ENCODE measurements at places on chromosomes 6 and 20.

- no peak for DNase-seq
These were observed 279.6 kb upstream of the PRDM1 start for GRCh38 chr6:105806486-105806920.

DNA sequence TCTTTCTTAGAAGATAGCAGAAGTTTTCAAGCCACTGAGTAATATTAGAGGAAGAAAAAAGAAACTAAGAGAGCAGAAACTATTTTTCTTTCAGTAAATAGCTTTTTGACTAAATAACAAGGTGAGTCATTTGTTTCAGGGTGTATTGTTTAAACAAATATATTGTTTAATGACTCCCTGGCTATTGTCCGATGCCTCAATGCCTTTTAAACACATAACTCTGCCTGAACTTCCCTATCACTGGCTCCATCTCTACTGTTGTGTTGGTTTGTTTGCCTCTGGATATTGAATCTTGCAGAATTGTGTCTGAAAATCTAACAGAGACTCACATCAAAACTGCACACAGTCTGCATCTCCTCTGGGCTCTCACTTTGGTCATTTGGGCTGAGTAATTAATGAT lies 19.6 kb upstream of the CLIC5 start:
- no peak for DNase-seq

DNA sequence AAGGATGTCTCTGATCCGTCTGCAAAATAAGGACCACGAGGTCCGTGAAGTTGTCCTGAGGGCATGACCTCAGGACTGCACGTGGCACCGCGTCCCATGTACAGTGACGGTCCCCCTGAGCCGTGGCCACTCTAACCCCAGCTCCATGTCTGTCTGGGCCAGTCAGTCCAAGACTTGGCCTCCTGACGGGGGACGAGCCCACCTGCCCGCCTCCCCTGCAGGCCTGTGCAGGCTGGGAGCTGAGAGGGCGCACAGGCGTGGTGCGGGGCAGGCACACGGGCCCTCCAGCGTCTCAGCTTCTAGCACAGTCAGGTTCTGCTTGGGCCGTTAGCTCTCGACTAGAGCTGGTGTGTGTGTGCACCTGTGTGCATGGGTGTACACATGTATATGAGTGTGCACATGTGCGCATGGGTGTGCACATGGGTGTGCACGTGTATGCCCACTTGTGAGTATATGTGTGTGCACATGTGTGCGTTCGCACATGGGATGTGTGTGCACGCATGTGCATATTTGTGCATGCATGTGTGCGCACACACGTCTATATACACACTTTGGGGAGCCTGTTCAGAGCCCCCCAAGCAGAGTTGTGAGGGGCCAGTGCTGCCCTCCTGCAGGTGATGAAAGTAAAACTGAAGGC lies 307.0 kb downstream of the TAF4 start:
- DNase-seq: no peak

DNA sequence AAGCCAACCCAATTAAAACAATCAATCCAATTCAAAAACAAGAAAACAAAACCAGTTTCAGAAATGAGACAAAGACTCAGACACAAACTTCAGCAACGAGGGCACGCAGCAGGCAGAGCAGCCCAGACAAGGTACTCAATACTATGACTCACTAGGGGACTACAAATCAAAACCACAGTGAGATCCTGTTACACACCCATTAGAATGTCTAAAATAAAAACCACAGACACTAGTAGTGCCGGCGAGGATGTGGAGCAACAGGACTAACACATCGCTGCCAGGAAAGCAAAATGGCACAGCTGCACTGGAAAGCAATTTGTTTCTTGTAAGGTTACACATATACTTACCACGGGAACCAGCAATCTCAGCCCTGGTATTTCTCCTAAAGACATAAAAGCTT lies 28.4 kb upstream of the MAS1L start:
- DNase-seq: no peak

DNA sequence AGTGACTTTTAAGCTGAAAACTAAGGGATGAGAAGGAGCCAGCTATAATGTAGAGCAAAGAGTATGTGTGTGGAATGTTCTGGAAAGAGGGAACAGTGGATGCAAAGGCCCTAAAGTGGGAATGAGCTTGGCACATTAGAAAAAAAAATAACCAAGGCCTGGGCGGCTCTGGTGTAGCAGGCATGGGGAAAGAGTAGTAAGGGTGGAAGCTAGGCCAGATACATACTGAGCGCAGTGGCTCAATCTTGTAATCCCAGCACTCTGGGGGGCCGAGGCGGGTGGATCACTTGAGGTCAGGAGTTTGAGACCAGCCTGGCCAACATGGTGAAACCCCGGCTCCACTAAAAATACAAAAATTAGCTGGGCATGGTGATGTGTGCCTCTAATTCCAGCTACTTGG lies 8.4 kb downstream of the GGT7 start:
- DNase-seq: no peak

DNA sequence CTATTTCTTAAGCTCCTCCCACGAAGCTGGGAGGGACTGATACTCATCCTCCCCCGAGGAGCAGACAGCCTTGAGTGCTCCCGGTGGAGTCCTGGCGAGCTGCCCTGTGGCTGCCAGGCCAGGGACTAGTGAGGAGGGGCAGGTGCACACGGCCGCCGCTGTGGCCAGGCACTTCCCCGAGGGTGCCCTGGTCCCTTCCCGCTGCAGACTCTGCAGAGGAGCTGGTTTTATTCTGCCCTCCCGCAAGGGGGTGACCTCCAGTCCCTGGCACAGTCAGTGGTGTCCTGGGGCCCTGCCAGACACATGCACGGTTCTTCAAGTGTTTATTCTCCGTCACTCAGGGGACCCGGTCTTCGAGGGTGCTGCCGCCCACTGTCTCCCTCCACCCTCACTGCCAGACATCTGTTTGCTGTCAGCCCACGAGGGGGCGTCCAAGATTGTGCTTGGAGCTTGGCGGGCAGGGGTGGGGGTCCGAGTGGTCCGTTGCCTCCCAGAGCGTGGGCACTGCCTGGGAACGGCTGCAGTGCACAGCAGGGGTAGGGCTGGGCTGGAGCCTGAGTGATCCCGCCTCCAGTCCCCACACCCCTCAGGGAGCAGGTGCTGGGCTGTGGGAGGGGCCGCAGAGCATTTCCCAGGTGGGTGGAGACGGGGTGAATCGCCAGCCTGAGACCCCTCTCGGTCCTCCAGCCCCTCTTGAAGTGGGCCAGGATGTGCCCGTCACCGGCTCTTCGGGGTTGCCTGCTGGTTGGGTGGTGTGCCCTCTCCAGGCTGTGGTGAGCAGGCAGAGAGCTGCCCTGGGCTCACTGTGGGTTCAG lies 3.1 kb upstream of the CABLES2 start:
- DNase-seq: peak; percentile 45

- peak; percentile 33 for DNase-seq
These were observed 87.9 kb downstream of the BFSP1 start for GRCh38 chr20:17443131-17443858.

DNA sequence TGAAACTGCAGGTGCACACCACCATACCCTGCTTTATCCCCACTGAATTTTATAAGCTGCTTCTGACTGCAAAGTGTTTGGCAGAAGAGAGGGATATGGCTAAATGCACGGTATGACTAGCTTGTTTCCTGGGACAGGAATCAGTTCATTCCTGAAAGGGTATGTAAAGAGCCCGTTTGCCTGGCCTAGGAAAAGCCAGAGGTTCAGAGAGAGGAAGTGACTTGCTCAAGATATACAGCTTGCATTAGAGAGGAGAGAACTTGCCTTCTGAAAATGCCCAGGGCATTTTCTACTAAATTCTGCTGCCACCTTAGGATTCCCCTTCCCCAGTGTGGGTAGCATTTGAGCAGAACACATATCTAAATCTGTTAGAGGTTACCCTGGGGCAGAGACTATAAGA lies 683 bp upstream of the GCNT2 start:
- no peak for DNase-seq

- no peak for DNase-seq
These were observed 545.8 kb upstream of the CITED2 start for GRCh38 chr6:139920027-139920775.

- no peak for DNase-seq
These were observed 111.1 kb upstream of the DUSP22 start for GRCh38 chr6:181049-181654.

- DNase-seq: no peak
These were observed 328.8 kb downstream of the PHF3 start for GRCh38 chr6:63964366-63964765.

DNA sequence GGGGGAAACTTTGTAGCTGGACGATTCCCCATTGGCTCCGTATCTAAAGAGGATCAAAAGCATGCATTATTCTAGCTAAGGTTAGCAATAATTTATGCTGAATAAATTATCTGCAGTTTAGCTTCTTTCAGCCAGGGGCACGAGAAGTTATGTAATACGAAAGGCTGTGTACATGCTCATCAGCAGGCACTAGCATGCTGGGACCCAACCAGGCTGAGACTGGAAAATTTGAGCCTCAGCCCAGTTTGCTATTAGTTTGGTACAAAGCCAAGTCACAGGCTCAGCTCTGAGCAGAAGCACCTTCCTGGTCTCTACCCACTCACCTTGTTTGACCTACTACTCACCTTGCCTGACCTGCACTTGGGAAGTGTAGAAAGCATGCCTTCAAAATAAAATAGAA lies 328.1 kb upstream of the ARID1B start:
- no peak for DNase-seq

- no peak for DNase-seq
These were observed 72.9 kb downstream of the SLC22A3 start for GRCh38 chr6:160420969-160421556.

- DNase-seq: no peak
These were observed 8.3 kb downstream of the CD24 start for GRCh38 chr6:106966229-106966628.

- no peak for DNase-seq
These were observed 36.8 kb downstream of the PTCHD4 start for GRCh38 chr6:48073976-48074767.

GRCh38 chr6:140976806-140977205 lies 1155.9 kb upstream of the GJE1 start:
- no peak for DNase-seq

DNA sequence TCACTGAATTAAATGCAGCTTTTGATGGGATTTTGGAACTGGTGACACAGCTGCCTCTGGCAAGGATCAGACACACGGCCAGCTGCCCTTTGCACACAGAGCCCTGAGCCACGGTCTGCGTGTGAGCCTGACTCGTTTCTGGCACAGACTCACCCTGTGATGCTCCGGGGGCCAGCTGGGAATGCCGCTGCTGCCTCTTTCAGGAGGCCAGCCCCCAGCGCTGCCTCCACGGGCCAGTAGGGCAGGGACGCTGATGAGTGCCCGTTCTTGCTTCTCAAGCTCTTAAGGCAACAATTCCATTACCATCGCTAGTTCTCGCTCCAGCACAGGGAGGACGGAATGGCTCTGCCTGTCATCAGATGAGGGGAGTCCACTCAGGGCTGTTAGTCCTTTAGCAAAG lies 61.6 kb downstream of the IRF4 start:
- no peak for DNase-seq

GRCh38 chr20:24501764-24502556 lies 32.5 kb downstream of the SYNDIG1 start:
- DNase-seq: no peak

DNA sequence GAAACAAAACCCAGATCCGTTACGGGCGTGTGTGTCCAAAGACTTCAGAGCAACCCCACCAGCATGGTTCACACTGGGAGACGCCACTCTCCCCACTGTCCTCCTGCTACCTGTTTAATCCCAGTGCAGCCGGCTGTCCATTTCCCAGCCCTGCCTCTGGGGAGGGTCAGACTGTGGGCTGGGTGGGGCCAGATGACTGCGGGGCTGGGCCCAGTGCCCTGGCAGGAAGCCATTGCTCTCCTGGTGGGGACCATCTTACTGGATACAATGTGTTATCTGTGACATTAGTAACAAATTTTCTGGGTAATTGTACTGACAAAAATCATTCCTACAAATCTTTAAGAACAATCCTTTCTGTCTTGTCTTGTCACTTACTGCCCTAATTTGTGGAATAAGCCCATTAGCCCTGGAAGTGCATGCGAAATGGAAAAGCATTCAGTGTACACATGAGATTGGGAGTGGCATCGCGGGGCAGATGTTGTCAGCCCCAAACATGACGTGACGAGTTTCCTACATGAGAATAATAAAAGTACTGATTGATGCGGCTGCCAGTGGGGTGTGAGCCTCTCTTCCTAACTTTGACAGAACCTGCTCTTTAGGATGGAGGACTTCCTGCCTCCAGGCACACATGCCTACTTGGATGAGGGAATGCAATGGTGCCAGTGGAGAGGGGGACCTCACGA lies 37.9 kb upstream of the PCMTD2 start:
- no peak for DNase-seq
